Motor neuron (in vitro differentiated cells): ENCODE measurements at places on chromosomes 7 and 10.

- no peak for ATAC-seq
Measured at GRCh38 chr10:103669243-103669929, 175.9 kb downstream of the NEURL1 start.

- no peak for ATAC-seq
Measured at GRCh38 chr10:102402512-102402896, 7.0 kb downstream of the NFKB2 start.

- ATAC-seq = no peak
Measured at GRCh38 chr7:148535217-148535616, 55.3 kb upstream of the C7orf33 start.

DNA sequence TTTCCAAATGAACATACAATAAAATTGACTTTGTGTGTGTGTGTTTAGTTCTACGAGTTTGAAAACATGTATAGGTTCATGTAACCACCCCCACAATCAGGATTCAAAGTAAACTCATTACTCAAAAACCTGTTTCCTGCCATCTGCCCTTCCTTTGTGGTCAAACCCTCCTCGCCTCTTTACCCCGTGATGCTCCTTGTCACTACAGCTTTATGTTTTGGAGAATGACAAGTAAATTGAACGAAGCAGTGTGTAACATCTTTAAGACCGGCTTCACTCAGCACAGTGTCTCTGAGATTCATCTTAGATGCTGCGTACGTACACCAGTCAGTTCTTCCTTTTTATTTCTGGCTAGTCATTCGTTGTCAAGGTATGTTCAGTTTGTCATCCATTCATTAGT lies 54.6 kb upstream of the MKI67 start:
- ATAC-seq = no peak

- no peak for ATAC-seq
Measured at GRCh38 chr7:143399151-143399550, 9.5 kb downstream of the EPHA1 start.

DNA sequence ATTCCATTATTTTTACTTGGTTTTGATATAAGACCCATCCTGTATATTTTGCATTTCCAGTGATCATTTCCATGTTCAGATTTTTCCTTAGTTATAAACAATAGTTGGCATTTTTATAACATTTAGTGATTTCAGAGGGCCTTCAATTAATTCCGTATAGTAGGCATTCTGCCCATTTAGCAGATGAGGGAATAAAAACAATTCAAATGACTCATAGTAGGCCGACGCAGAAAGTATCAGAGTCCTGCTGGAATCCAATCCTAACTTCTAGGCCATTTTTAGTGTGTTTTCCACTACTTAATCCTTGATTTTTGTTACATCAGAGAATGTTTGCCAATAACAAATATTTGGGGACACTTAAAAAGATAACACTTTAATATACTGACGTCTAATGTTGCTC lies 15.4 kb downstream of the RNF32 start:
- ATAC-seq = no peak

DNA sequence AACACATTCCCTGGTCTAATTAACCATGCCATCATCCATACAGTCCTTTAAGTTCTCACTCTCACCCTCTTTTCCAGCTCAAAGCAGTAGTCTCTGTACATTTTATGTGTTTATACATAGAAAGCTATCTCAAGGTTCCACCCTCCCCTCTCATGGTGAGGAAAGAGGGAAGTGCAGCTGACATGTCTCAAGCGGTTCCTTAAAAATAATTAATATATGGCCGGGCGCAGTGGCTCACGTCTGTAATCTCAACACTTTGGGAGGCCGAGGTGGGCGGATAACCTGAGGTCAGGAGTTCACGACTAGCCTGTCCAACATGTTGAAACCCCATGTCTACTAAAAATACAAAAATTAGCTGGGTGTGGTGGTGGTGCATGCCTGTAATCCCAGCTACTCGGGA lies 36.7 kb downstream of the ZC3HAV1 start:
- no peak for ATAC-seq

DNA sequence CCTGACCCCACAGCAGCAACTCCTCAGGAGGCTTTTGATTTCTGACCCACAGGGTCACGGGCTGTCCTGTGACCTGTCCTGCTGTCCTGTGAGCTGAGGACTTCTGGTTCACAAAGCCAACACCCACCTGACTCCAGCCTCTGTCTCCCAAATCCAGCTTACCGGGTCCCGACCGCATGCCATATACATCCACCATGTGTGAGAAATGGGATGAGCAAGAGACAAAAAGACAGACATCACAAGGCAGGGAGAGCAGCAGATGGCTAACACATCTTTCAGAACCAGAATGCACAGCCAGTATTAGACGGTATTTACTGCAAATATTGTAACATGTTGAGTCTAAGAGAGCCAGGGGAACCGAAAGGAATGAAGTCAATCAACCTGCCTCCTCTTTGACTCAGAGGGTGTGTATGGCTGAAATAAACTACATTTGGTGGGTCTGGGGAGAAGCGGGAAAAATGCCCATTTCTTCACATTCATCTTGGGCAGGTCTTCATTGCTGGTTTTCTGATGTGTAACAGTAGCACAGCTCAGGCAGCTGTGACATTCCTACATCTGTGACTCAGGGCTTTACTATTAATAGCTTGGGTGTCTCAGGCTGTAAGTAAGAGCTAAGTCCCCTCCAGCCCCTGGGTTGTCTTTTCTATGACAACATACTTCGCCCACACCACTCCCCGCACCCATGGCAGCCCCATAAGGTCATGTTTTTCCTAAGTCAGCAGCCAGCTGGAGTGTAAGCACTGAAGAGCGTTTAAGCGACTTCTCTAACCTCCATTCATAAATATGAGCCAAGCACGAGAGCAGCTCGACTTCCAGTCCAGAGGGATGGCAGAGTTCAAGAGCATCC lies 25.0 kb downstream of the ABLIM1 start:
- peak; percentile 89 for ATAC-seq

DNA sequence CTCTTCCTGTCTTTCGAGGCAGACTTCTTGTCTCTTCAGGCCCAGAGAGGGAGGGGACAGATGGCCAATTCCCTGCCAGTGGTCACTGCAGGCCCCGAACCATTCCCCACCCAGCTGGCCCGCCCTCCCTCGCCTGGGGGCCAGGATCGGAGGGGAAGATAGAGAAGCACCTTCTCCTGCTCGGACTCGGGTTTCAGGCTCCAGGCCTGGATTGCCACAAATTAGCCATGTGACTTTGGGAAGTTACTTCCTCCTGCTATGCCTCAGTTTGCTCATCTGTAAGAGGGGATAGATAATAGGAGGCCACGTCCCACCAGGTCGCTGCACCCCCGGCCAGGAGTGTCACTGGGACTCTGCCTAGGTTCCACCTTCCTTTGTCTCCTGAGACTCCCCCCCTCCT lies 24.8 kb upstream of the PPP2R2D start:
- ATAC-seq = no peak

- peak; percentile 75 for ATAC-seq
Measured at GRCh38 chr7:47371733-47372368, 210.1 kb downstream of the TNS3 start.

- ATAC-seq = no peak
Measured at GRCh38 chr7:2754086-2754485, 66.1 kb downstream of the AMZ1 start.

- ATAC-seq = no peak
Measured at GRCh38 chr7:34501156-34501555, 156.9 kb upstream of the NPSR1 start.

DNA sequence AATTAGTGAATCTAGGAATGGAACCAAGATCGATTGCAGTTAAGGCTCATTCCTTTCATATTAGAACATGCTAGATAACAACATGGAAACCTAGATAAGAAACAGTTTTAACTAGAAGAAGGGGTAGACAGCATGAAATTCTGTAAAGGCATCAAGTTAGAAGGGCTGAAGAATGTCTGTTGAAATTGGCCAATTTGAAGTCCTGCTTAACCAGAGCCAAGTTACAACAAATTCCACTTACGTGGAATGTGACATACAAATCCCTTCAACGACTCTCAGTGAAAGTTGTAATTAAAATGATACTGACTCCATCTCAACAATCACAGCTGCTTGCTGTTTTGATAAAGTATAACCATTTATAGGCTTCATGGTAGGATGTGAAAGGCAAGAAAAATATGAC lies 1065.7 kb downstream of the DNAJB9 start:
- no peak for ATAC-seq

- ATAC-seq = peak; percentile 35
Measured at GRCh38 chr7:4791738-4792536, 16.5 kb downstream of the AP5Z1 start.

GRCh38 chr10:45001381-45002148 lies 842 bp downstream of the ZNF22 start:
- peak; percentile 66 for ATAC-seq

- no peak for ATAC-seq
Measured at GRCh38 chr7:131068604-131069021, 259.1 kb upstream of the MKLN1 start.

- ATAC-seq = no peak
Measured at GRCh38 chr10:3747984-3748383, 37.0 kb downstream of the KLF6 start.
